Mesothelial cell of epicardium (in vitro differentiated cells): ENCODE measurements at places on chromosomes 5 and 9. TPM values are rescaled to one million over a fixed set of nuclear protein-coding genes. Genes with fewer than 3 reads are reported as not detected.

DNA sequence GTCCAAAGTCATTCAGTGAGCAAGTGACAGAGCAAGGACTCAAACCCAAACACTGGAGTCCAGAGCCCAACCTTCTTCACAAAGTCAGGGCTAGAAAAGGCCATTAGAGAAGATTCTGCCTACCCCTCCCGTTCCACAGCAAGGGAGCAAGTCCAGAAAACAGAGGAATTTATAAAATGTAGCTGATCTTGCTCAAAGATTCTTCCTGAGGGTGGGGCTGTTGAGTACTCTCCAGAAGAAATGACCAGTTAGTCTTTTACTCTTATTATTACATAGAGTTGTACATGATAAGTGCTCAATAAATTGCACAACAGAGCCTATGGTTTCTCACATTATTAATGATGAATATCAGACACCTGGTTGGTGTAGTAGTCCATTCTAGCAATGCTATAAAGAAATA is 39.3 kb upstream of the HMHB1 start:
- peaks cover 1% of the 10 kb centered on the region for H3K27me3 ChIP-seq
- H3K27ac ChIP-seq: no peak overlapping the region
- peaks cover 4% of the 10 kb centered on the region for H3K4me1 ChIP-seq

- peak overlapping the region; percentile 51 for H3K4me3 ChIP-seq
- peaks cover 12% of the 10 kb centered on the region for H3K4me1 ChIP-seq
- peak; percentile 51 for DNase-seq
- H3K27ac ChIP-seq: no peak overlapping the region
Observed at GRCh38 chr5:6583049-6583880, 49.6 kb downstream of the NSUN2 start.

PCA3 gene
- not detected in 3 replicates for total RNA-seq

GRCh38 chr9:99576002-99576401 is 245.7 kb upstream of the NR4A3 start:
- no peak for DNase-seq
- no peak overlapping the region for H3K27ac ChIP-seq
- no peak overlapping the region for H3K4me3 ChIP-seq
- H3K27me3 ChIP-seq: peaks cover 1% of the 10 kb centered on the region

CNTNAP3 gene
- total RNA-seq: 0.78 to 1.5 TPM (median 1.3 TPM) in 3 replicates

GRCh38 chr9:136484153-136485048 is 1.6 kb upstream of the SEC16A start:
- H3K27me3 ChIP-seq: no peaks in the 10 kb centered on the region
- peak overlapping the region; percentile 63 for H3K4me3 ChIP-seq
- peaks cover 24% of the 10 kb centered on the region for H3K4me1 ChIP-seq

- DNase-seq: no peak
- H3K36me3 ChIP-seq: peaks cover 3% of the 10 kb centered on the region
- H3K27ac ChIP-seq: no peak overlapping the region
- H3K4me1 ChIP-seq: peaks cover 10% of the 10 kb centered on the region
- no peaks in the 10 kb centered on the region for H3K27me3 ChIP-seq
Observed at GRCh38 chr9:7656636-7657035, 142.9 kb downstream of the DMAC1 start.

DNA sequence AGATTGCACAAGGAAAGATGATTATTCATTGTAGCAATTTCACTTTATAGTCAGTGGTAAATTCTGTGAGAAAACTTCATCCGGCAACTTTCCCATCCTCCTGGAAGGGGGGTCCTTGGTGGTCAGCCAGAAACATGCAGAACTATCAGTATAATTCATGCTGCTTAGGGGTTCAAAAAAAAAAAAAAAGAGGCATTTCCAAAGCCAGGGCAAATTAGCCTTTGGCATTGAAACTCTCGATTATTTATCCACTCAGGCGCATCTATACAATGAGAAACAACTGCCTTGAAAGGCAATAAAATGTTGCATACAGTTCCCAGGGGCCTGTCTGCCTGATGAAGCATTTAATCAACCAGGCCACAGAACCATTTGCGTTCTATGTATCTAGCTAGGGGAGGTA is 263.3 kb downstream of the TMEM167A start:
- no peaks in the 10 kb centered on the region for H3K4me1 ChIP-seq
- H3K36me3 ChIP-seq: no peaks in the 10 kb centered on the region
- H3K27me3 ChIP-seq: no peaks in the 10 kb centered on the region

GRCh38 chr9:18616976-18617375 is 143.0 kb downstream of the ADAMTSL1 start:
- H3K27ac ChIP-seq: no peak overlapping the region
- H3K4me3 ChIP-seq: no peak overlapping the region
- H3K36me3 ChIP-seq: no peaks in the 10 kb centered on the region
- DNase-seq: no peak
- H3K4me1 ChIP-seq: no peaks in the 10 kb centered on the region

GRCh38 chr5:72126796-72127195 is 19.5 kb downstream of the MAP1B start:
- H3K4me1 ChIP-seq: peaks cover 42% of the 10 kb centered on the region
- DNase-seq: no peak
- no peak overlapping the region for H3K4me3 ChIP-seq

ZNF367 gene
- 4.4 to 4.9 TPM (median 4.5 TPM) in 3 replicates for total RNA-seq

REXO4 gene
- total RNA-seq: 26.1 to 28.2 TPM (median 27.0 TPM) in 3 replicates

YTHDC2 gene
- total RNA-seq: 34.0 to 38.2 TPM (median 37.0 TPM) in 3 replicates

DNA sequence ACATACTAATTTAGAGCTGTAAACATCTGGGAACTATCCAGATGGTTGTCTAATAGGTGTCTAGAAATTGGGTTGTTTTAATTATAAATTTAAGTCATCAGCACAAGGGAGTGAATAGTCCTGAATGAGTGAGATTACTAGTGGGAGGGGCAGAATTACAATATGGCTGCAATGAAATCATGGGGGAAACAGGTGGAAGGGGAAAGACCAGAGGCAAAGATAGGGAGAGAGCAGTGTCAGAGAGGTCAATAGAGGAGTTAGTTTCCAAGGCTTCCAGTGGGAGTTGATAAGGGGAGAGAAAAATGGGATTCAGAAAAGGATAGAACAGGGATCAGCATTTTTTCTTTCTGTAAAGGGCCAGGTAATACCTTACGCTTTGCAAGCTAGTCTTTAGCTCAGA is 8.9 kb downstream of the AK6 start:
- H3K36me3 ChIP-seq: peaks cover 14% of the 10 kb centered on the region
- no peak for DNase-seq
- H3K4me3 ChIP-seq: no peak overlapping the region
- H3K27me3 ChIP-seq: no peaks in the 10 kb centered on the region
- no peaks in the 10 kb centered on the region for H3K4me1 ChIP-seq
- no peak overlapping the region for H3K27ac ChIP-seq

GRCh38 chr5:74225587-74225986 is 414.9 kb downstream of the ENC1 start:
- H3K27ac ChIP-seq: no peak overlapping the region
- peaks cover 4% of the 10 kb centered on the region for H3K36me3 ChIP-seq
- no peak for DNase-seq
- no peak overlapping the region for H3K4me3 ChIP-seq

DNA sequence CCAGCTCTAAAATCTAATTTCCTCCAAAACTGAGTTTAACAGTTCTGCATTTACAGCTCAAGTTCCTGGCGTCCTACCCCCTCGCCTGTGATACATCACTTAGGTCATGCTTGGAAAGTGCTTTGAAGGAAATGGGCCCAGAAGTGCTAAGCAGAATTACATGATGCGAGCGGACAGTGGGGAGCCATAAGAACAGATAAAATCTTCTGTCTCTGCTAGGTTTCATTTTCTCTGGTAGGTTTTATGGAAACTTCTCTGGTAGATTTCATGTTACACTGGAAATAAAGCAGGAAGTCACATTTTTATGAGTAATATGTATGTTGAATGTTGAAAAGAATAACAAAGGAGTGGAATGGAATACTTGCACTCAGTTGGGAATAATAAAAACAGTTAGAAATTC is 138.3 kb downstream of the ZDHHC21 start:
- peak overlapping the region; percentile 1 for H3K27ac ChIP-seq
- H3K4me3 ChIP-seq: no peak overlapping the region
- H3K27me3 ChIP-seq: no peaks in the 10 kb centered on the region
- H3K36me3 ChIP-seq: no peaks in the 10 kb centered on the region

IL13 gene
- 0.33 to 0.78 TPM (median 0.50 TPM) in 3 replicates for total RNA-seq

DNA sequence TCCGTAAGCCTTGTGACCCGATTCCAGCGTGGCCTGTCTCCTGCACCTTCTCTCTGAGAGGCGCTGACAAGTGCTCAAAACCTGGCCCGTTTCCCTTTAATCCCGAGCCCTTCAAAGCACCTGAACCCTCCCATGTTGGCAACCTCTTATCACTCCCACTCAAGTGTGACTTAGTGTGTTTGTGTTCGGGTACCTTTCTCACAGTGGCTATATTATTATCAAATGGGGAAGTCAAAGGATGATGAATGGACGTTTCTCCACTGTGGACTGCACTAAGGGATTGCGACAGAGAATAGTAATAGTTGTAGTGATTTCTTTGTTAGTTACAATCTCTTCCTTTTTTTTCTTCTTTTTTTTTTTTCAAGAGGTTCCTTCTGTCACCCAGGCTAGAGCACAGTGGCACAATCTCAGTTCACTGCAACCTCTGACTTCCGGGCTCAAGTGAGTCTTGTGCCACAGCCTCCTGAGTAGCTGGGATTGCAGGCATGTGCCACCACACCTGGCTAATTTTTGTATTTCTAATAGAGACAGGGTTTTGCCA is 65.4 kb upstream of the TNFSF8 start:
- no peak for DNase-seq
- H3K36me3 ChIP-seq: no peaks in the 10 kb centered on the region
- no peak overlapping the region for H3K27ac ChIP-seq
- H3K4me1 ChIP-seq: peaks cover 6% of the 10 kb centered on the region
- no peak overlapping the region for H3K4me3 ChIP-seq

LMX1B gene
- 0.09 TPM in 1 of 3 replicates, not detected in the others for total RNA-seq

- peaks cover 36% of the 10 kb centered on the region for H3K4me1 ChIP-seq
- peaks cover 19% of the 10 kb centered on the region for H3K36me3 ChIP-seq
- H3K27me3 ChIP-seq: no peaks in the 10 kb centered on the region
- DNase-seq: no peak
- no peak overlapping the region for H3K4me3 ChIP-seq
Observed at GRCh38 chr9:77710965-77711648, 63.0 kb upstream of the GNA14 start.

DNA sequence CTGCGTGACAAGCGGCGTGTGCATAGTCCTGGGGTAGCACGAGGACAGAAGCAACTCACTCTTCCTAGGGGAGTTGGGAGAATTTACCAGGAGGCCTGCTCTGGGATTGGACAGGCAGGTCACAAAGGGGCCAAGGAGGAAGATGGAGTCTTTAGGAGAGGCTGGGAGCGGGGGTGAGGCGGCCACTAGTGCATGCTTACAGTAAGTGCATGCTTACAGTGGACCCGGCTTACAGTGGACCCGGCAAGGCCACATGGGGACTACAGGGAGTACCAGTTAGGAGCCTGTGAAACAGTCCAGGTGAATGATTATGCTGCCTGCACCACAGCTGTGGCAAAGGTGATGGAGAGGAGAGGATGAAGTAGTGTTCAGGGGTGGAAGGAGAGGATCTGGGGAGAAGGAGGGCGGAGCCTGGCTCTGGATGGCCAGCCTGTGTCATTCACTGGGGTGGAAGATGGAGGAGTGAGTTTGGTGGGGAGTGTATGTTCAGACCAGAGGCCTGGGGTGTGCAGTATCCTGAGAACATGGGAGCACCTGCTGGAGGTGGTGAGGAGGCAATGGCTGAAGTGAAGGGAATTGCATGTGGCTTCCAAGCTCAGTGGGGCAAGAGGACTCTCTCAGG is 78.7 kb downstream of the CRB2 start:
- no peak for DNase-seq
- no peak overlapping the region for H3K4me3 ChIP-seq
- H3K27ac ChIP-seq: no peak overlapping the region
- H3K4me1 ChIP-seq: peaks cover 8% of the 10 kb centered on the region

GRCh38 chr5:129770024-129770820 is 22.3 kb downstream of the MINAR2 start:
- H3K27ac ChIP-seq: peak overlapping the region; percentile 64
- H3K4me3 ChIP-seq: no peak overlapping the region
- no peaks in the 10 kb centered on the region for H3K36me3 ChIP-seq

- H3K36me3 ChIP-seq: no peaks in the 10 kb centered on the region
- no peak overlapping the region for H3K4me3 ChIP-seq
- DNase-seq: no peak
- no peak overlapping the region for H3K27ac ChIP-seq
- H3K4me1 ChIP-seq: peaks cover 12% of the 10 kb centered on the region
Observed at GRCh38 chr5:67259548-67260215, 63.1 kb upstream of the CD180 start.

- peaks cover 6% of the 10 kb centered on the region for H3K4me1 ChIP-seq
- H3K27me3 ChIP-seq: peaks cover 12% of the 10 kb centered on the region
- H3K27ac ChIP-seq: no peak overlapping the region
- no peak overlapping the region for H3K4me3 ChIP-seq
Observed at GRCh38 chr9:38367898-38368297, 24.6 kb upstream of the ALDH1B1 start.

SLC6A18 gene
- not detected in 3 replicates for total RNA-seq
